ENCODE measurements at places on chromosomes 7 and 10.

DNA sequence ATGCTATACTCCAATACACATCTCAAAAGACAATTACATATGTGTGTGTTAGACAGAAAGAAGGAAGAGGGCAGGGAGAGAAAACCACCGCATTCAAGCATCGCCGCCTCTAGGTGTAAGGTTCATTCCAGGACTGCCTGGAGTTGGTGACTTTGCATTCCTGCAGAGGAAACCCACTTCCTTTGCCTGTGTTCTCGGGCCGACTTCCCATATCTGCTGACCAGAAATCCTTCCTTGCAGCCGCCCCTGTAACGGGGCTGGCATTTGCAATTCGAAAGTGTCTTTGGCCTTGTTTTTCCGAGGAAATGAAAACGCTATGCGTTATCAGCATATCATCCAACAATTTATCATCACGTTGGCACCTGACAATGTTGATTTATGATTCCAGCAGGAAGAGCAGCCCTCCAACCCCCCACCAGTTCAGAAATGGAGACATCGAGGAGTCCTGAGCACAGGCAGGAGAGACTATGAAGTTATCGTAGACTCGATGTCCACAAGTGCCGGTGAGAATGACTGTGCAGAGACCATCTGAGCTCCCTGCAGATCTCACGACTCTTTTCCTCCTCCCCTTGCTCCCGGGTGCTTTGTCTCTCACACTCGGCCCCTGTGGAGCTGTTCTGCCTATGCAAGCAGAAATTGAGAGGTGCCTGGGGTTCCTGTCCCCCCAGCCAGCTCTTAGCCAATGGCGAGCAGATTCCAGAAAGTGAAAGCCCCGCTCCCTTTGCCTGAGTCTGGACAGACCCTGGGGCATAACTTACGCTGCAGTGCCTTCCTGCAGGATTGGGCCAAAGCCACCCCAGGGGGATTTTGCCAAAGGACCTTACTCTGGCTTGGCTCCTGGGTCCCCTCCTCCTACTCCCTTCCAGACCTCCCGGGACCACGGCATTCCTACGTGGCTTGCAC is 68.9 kb upstream of the FOXK1 start:
- no peaks in the 10 kb centered on the region for H3K36me3 ChIP-seq
- H3K27ac ChIP-seq = peak overlapping the region; percentile 50
- no peaks in the 10 kb centered on the region for H3K27me3 ChIP-seq
- no peak overlapping the region for H3K4me3 ChIP-seq
- peak; percentile 72 for DNase-seq
- peaks cover 13% of the 10 kb centered on the region for H3K4me1 ChIP-seq

DNA sequence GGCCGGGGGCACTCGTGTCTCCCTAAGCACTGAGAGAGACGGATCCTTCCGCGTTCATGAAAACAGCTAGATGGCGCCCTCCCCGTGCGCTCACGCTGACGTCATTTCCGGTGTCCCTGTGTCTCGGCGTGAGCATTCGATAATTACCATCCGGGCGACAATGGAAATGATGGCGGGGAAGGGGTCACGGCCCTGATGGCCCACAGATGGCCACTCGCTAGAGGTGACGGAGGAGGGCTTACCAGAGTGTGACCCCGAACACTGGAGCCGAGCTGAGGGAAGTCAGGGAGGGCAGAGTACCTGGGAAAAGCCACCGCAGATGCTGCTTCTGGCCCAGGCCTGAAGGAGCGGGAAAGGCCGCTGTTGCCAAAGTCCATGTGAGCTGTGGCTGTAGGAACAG is 222.9 kb downstream of the TCERG1L start:
- H3K27me3 ChIP-seq = no peaks in the 10 kb centered on the region
- no peak overlapping the region for H3K4me3 ChIP-seq
- H3K36me3 ChIP-seq = no peaks in the 10 kb centered on the region
- no peaks in the 10 kb centered on the region for H3K4me1 ChIP-seq
- no peak overlapping the region for H3K27ac ChIP-seq
- DNase-seq = peak; percentile 36

DNA sequence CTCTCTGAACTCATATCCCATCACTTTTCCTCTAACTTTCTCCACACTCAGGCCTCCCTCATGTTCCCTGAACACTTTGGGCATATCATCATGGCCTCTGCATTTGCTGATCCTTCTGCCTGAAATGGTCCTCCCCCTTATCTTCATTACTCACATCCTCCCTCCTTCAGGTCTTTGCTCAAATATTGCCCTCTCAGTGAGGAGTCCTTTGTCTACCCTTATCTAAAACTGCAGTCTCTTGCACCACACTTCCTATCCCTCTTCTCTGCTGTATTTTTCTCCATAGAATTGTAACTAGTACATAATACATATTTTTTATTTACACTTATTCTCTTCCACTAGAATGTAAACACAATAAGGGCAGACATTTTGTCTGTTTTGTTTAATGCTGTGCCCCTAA is 41.7 kb downstream of the DNAJC1 start:
- no peak overlapping the region for H3K4me3 ChIP-seq
- no peak for DNase-seq
- H3K4me1 ChIP-seq = no peaks in the 10 kb centered on the region
- H3K27me3 ChIP-seq = no peaks in the 10 kb centered on the region

DNA sequence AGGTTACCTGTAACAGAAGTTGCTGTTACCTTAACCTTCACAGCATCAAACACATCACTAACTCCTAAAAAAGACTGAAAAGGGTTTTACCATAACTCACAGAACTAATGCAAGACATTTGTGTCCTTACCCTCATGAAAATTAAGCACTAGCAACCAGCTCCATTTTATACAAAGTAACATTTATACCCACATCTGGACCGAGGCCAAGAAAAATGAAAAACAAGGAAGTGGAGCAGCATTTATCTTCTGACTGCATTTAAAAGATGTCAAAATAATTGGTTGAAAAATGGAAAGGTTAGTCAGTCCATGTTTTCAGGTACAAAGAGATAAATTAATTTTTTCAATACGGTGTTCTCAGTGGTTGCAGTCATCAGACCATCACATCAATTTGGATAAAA is 3.1 kb upstream of the RBP4 start:
- DNase-seq = no peak
- peaks cover 11% of the 10 kb centered on the region for H3K4me1 ChIP-seq
- peaks cover 32% of the 10 kb centered on the region for H3K27me3 ChIP-seq
- H3K4me3 ChIP-seq = no peak overlapping the region

- no peak overlapping the region for H3K27ac ChIP-seq
- H3K4me3 ChIP-seq = no peak overlapping the region
- H3K4me1 ChIP-seq = peaks cover 20% of the 10 kb centered on the region
- no peaks in the 10 kb centered on the region for H3K36me3 ChIP-seq
- H3K27me3 ChIP-seq = no peaks in the 10 kb centered on the region
- no peak for DNase-seq
Measured at GRCh38 chr7:110854651-110855050, 236.3 kb upstream of the LRRN3 start.

DNA sequence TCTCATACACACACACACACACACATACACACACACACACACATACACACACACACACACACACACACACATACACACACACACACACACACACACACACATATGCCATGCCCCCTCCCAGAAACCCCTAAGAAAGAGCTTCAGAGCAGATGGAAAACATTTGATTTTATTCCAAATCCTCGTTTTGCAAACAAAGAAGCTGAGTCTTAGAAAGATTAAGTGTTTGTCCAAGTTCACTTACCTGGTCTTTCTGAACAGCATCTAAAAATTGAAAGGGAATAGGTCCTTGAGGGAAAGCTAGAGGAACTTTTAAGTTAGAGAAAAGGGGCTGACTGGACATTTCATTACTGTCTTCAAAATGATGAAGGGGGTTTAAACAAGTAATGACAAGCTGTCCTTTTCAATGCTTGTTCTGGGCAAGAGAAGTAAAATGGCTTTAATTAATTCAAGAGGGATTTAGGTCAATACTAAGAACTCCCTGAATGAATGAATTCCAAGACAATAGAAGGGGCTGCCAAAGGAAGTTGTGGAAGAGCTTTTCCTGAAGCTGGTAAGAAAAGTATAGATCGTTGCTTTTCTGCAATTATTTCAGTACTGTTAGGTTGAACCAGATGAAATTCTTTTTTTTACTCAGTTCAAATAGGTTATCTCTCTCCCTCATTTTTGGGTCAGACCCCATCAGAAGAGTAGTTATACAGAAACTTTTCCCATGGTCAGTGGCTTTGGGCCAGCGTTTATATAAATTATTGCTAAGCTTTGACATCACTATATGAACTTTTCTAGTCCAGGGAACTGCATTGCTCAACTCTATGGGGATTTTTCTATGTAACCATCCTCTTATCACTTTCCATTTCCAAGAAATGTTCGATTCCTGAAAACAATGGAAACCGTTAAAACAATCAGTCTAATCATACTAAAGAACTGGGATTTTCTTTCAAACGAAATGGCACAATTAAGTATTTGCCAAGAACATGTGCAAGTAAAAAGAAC is 261.4 kb downstream of the MTERF1 start:
- H3K27ac ChIP-seq = no peak overlapping the region
- H3K4me1 ChIP-seq = no peaks in the 10 kb centered on the region
- DNase-seq = no peak
- H3K27me3 ChIP-seq = no peaks in the 10 kb centered on the region
- H3K36me3 ChIP-seq = no peaks in the 10 kb centered on the region

GRCh38 chr10:71241114-71241829 is 28.9 kb downstream of the UNC5B start:
- peaks cover 27% of the 10 kb centered on the region for H3K4me1 ChIP-seq
- no peaks in the 10 kb centered on the region for H3K36me3 ChIP-seq
- no peak overlapping the region for H3K4me3 ChIP-seq

GRCh38 chr10:25094590-25094989 is 78.2 kb downstream of the THNSL1 start:
- no peak for DNase-seq
- no peaks in the 10 kb centered on the region for H3K36me3 ChIP-seq
- H3K27ac ChIP-seq = no peak overlapping the region
- no peaks in the 10 kb centered on the region for H3K27me3 ChIP-seq

- H3K36me3 ChIP-seq = no peaks in the 10 kb centered on the region
- H3K27ac ChIP-seq = no peak overlapping the region
- H3K4me1 ChIP-seq = no peaks in the 10 kb centered on the region
Measured at GRCh38 chr10:47330804-47331203, 8.6 kb downstream of the GDF2 start.

DNA sequence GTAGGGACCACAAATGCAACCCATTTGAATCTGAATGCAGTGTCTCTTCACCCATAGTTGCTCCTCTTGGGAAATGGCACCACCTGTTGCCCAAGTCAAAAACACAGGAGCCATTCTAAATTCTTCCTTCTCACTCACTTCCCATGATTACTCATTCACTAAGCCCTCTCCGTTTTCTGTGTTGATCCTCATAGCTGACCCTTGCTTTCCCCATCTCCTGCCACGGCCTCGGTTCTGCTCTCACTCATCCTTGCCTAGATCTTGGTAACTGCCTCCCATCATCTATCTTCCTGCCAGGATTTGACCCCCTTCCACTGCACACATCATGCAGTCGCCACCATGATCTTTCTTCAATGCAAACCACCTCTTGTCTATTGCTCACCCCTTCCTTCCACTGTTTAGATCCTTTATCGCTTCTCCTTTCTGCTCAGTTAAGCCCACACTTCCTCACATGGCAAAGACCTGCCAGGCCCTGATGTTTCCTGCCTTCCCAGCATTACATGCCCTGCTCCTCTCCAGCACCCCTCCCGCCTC is 19.0 kb upstream of the CPN1 start:
- no peaks in the 10 kb centered on the region for H3K36me3 ChIP-seq
- H3K4me1 ChIP-seq = no peaks in the 10 kb centered on the region
- DNase-seq = no peak
- H3K27me3 ChIP-seq = no peaks in the 10 kb centered on the region
- no peak overlapping the region for H3K27ac ChIP-seq

GRCh38 chr7:107856806-107857540 is 34.0 kb upstream of the DLD start:
- H3K4me3 ChIP-seq = no peak overlapping the region
- no peaks in the 10 kb centered on the region for H3K4me1 ChIP-seq
- H3K36me3 ChIP-seq = no peaks in the 10 kb centered on the region
- peak overlapping the region; percentile 3 for H3K27ac ChIP-seq
- DNase-seq = no peak

DNA sequence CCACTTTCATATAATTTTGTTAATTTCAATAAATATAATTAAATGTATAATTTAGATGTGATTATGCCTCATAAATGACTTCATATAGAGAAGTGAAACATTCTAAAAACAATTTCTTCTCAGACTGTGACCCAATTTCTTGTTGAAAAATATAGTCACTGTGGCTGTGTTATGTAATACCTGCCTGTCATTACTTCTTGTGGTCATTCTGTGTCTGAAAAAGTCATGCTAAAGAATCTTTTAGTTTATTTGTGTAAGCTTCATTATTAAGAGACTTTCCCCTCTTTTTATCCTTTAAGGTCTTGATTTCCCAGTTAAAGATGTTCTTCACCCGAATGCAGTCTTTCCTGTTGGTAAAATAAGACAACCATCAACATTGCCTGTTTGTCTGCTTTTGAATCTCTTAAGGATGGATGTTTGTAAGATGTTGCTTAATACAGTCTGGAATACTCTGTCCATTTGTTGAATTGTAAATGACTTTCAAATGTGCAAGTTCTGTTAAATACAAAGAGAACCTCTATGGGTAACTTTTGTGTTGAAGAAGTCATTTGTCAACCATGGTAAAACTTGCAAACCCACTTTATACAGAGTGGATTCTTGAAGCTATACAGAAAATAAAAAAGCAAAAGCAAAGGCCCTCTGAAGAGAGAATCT is 16.0 kb downstream of the KAT6B start:
- H3K27me3 ChIP-seq = no peaks in the 10 kb centered on the region
- no peak for DNase-seq
- peaks cover 37% of the 10 kb centered on the region for H3K4me1 ChIP-seq

- DNase-seq = no peak
- no peak overlapping the region for H3K27ac ChIP-seq
Measured at GRCh38 chr10:89138755-89139490, 68.2 kb downstream of the CH25H start.

DNA sequence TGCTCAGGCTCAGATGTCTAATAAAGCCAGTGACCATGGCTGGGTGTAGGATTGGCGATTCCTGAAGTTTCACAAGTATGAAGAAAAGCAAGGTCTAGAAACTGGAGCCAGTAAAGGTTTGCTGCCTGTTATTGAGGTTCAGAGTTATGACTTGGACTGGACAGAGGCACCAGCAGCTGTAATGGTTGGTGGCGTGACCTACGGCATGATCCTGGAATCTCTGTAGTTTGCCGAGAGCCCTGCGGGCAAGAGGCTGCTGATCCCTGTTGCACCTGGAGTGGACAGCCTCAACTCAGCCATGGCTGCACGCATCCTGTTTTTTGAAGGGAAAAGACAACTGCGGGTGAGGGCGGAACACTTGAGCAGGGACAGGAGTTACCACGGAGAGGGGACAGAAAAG is 22.4 kb upstream of the SNX13 start:
- no peak overlapping the region for H3K27ac ChIP-seq
- H3K36me3 ChIP-seq = no peaks in the 10 kb centered on the region

GRCh38 chr10:120012566-120012965 is 120.0 kb downstream of the SEC23IP start:
- no peaks in the 10 kb centered on the region for H3K4me1 ChIP-seq
- H3K27me3 ChIP-seq = no peaks in the 10 kb centered on the region
- no peak overlapping the region for H3K4me3 ChIP-seq
- H3K36me3 ChIP-seq = no peaks in the 10 kb centered on the region
- no peak overlapping the region for H3K27ac ChIP-seq

GRCh38 chr10:17905491-17905890 is 46.2 kb upstream of the SLC39A12 start:
- no peaks in the 10 kb centered on the region for H3K36me3 ChIP-seq
- H3K27ac ChIP-seq = no peak overlapping the region
- H3K4me1 ChIP-seq = no peaks in the 10 kb centered on the region
- no peaks in the 10 kb centered on the region for H3K27me3 ChIP-seq

GRCh38 chr7:129615018-129615417 is 3.5 kb downstream of the NRF1 start:
- DNase-seq = no peak
- no peaks in the 10 kb centered on the region for H3K36me3 ChIP-seq
- H3K27me3 ChIP-seq = no peaks in the 10 kb centered on the region
- H3K4me1 ChIP-seq = peaks cover 64% of the 10 kb centered on the region
- no peak overlapping the region for H3K27ac ChIP-seq
